Right hindlimb (tissue), 1 donor: ENCODE measurements at places on chromosomes 11 and 22.

DNA sequence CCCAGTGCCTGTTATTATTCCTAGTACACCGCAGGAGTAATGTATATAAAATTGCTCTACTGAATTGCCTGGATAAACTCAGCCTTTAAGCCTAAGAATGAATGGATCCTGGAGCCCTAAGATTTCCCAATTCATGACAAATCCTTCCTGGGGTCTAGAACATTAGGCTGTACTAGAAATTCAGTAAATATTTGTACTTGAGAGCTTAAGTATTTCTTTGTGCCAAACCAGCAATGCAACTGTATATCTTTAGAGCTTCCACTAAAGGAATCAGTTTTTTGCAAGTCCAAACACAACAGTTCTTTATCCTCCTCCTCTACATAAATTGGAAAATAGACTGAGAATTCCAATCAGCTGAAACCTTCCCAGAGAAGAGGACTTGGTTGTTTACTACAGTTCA lies 65.6 kb downstream of the FAM168A start:
- no peak for DNase-seq

DNA sequence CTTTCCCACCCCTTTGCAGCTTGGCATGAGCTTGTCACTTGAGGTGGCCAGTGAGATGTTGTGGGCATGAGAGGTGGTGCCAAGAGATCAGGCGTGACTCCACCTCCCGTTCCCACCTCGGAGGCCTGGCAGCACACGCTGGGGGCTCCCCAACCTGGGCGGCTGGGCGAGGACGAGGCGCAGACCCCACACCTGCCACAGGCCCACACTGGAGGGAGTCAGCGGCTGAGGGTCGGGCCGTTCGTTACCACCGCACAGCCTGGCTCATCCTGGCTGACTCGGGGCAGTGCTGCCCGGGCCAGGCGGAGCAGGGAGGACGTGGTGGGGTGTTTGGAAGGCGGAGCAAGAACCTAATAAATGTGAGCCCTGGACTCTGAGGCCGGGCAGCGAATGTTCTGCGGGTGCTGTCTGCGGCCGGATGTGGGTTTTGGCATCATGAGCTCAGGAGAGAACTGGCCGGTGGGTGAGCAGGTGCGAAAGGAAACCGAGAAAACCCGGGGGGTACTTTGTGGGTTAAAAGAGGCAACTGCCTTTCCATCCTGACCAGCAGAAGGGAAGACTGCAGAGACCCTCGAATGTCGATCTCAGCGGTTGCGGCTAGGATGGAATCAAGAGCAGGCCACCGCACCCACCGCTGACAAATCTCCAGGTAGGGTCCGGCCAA lies 10.2 kb upstream of the IFITM3 start:
- DNase-seq: no peak

DNA sequence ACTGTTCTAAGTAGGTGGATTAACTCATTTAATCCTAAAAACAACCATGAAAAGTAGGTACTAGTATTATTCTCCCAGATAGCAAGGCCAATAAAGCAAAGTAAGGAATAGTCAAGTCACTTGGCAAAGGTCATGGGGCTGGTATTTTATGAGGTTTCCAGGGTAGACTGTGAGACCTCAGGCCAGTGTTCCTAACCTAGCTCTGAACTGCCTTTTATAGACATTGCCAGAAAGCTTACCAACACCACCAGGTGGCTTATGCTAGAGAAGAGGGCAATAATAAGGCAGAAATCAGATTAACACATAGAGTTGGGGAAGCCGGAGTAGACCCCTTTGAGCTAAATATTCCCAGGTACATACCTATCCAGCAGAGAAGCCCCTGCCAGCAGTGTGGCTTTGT lies 490.9 kb upstream of the TENM4 start:
- DNase-seq: no peak

GRCh38 chr22:38172832-38173640 lies 8.6 kb downstream of the PLA2G6 start:
- DNase-seq: peak; percentile 53
